Pericardium fibroblast (primary cell): ENCODE measurements at places on chromosomes 11 and 22. TPM values are rescaled to one million over a fixed set of nuclear protein-coding genes. Genes with fewer than 3 reads are reported as not detected.

Gene KRTAP5-9
- not detected in 2 replicates for total RNA-seq

Gene MPST
- 227 TPM in 2 replicates for total RNA-seq

Gene CLCF1
- total RNA-seq, result 5.5 and 12.0 TPM in 2 replicates

Gene ARHGAP8
- 0.26 TPM in 1 of 2 replicates, not detected in the other for total RNA-seq

Gene EHF
- 0.09 TPM in 1 of 2 replicates, not detected in the other for total RNA-seq

Gene JAML
- not detected in 2 replicates for total RNA-seq
